CD8-positive, alpha-beta memory T cell (primary cell): ENCODE measurements at places on chromosomes 16 and 17. TPM values are rescaled to one million over a fixed set of nuclear protein-coding genes. Genes with fewer than 3 reads are reported as not detected.

DNA sequence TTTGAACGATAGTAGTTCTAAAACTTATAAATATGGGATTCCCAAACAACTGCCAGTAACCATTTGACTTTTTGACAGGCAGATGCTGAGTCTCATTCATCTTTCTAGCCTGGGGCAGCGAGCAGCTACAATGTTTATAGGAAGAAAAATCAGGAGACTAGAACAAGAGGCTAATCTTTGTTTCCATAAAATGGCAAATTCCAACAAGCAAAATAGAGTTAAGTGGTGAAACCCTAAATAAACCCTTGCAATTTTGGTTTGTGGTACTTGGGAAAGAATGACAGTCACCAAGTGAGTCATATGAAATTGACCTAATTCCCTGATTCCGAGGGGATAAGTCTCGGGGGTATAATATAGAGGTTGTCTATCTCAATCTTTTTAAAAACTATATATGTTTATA, 27.3 kb upstream of the HS3ST2 start:
- no peak for DNase-seq

DNA sequence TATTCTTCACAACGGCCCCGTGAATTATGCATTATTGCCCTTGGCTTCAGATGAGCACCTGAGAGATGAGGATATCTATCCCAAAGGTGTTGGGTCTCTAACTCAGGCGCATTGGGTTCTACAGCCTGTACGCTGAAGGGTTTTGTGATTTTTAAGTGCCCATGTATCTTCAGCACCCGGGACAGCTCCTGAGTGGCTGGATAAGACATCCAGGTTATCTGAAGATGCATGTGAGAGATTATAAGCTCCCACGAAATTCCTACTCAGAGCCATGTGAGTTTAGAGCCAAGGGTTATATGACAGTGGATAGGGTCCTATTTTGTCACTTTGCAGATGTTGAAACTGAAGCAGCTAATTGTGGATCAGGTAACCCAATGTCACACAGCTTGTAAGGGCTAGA, 612.3 kb upstream of the EEF2KMT start:
- DNase-seq: no peak

- no peak for DNase-seq
Measured at GRCh38 chr16:1341495-1342420, 8.3 kb downstream of the BAIAP3 start.

DNA sequence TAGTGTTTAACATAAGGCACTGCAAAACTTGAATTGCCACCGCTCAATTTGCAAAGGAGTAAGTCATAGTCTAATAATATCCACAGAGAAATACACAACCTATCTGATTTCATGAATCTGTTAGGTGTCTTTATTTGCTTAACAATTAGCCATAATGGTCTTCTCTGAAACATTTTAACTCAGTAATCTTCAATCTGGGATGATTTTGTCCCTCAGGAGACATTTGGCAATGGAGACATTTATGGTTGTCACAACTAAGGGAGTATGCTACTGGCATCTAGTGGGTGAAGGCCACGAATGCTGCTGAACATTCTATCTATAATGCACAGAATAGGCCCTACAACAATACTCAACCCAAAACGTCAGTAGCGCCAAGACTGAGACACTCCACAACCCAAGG, 4.3 kb downstream of the UBE2G1 start:
- no peak for DNase-seq

GRCh38 chr17:53907435-53907834, 84.7 kb downstream of the KIF2B start:
- no peak for DNase-seq

The C16orf46 gene
- not detected for total RNA-seq
